Motor neuron (in vitro differentiated cells): ENCODE measurements at places on chromosomes 2 and 18. TPM values are rescaled to one million over a fixed set of nuclear protein-coding genes. Genes with fewer than 3 reads are reported as not detected.

Gene POTEF
- total RNA-seq: 0.29 and 0.36 TPM in 2 replicates

Gene MLPH
- total RNA-seq: 0.49 and 1.2 TPM in 2 replicates

Gene KCTD1
- total RNA-seq: 15.1 and 17.2 TPM in 2 replicates

Gene DARS1
- 83.2 and 93.7 TPM in 2 replicates for total RNA-seq

Gene CDH20
- 9.5 and 11.0 TPM in 2 replicates for total RNA-seq

Gene SPIRE1
- 22.1 and 22.5 TPM in 2 replicates for total RNA-seq

Gene COBLL1
- total RNA-seq: 0.96 and 1.2 TPM in 2 replicates
